ENCODE measurements at places on chromosomes 7 and 10.

GRCh38 chr7:36131026-36131425, 22.0 kb upstream of the EEPD1 start:
- no peak for DNase-seq

DNA sequence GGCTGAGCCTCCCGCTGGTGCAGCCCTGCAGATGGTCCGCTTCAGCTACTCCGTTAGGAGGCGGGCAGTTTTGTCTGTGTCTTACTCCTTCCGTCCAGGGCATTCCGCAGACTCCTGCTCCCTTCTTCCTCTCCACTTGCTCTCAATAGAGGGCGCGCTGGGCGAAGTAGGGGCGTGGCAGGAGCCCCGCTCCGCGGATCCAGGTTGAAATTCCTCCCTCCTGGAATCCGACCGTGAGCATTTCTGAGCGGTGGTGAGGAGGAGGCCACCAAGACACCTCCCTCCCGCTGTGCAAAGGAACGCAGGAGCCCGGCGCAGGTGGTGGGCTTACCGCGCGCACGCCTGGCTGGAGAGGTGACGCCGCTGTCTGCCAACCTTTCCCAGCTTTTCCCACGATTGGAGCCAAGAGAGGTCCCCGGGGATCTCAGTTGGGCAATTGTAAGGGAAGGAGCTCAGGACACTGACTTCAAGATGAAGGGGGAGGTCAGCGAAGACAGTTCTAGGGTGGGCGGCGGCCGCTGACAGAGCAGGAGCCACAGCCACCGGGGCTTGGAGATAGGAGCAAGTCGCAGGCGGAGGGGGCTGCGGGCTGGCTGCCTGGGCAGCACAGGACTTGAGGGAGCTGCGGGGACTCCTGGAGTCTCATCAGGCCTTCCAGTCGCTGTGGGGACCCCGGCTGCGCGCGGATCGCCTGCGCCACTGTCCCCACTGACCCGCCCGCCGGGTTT, 1011.3 kb downstream of the XPNPEP1 start:
- no peak for DNase-seq

DNA sequence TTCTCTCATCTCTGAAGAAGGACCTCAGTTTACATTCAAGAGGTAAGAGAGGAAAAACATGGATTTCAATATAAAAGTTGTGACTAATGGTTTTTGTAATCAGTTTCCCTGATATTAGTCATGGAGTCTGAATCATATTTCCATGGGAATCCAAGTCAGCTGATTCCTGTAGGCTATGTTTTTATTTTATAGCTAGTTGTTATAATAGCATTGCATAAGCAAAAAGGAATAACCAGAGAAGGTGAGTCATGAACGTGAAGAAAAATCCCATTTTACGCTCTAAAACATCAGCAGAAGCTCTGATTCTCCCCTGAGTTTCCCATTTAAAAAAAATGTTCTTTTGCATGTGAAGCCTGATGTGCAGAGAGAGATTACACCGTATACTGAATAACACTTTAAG, 299.3 kb downstream of the SFMBT2 start:
- DNase-seq: no peak

DNA sequence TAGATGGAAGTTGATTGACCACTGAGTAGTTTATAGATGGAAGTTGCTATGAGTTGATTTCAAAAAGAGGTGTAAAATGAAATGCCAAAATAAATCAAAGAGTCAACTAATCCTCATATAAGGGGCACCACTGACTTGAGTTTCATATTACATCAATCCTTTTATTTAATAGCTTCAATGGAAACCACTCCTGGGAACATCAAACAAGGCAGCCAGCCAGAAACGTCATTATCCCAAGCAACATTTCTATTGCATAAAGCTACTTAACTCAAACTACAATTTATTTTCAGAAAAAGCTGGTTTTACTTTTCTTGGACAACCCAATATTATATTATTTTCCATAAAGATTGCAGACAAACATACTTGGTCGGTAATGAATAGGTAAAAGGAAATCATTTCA, 162.1 kb downstream of the TSPAN12 start:
- DNase-seq: no peak

DNA sequence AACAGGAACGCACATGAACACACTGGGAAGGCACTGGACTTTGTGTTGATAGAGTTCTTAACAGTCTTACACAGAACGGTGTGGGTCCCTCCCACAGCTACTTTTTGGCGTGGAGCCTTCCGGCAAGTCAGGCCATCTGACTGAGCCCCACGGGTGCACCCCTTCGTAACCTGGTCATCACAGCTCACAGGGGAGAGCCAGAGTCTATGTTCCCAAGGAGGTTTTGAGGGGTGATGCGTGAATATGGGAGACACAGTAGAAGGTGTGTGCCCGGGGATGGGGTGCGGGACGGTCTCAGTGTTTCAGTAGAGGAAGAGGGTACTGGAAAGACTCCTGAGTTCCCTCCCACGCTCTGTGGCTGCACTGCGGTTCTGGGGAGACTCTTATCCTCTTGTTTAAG, 291.7 kb downstream of the DNAJB6 start:
- no peak for DNase-seq

DNA sequence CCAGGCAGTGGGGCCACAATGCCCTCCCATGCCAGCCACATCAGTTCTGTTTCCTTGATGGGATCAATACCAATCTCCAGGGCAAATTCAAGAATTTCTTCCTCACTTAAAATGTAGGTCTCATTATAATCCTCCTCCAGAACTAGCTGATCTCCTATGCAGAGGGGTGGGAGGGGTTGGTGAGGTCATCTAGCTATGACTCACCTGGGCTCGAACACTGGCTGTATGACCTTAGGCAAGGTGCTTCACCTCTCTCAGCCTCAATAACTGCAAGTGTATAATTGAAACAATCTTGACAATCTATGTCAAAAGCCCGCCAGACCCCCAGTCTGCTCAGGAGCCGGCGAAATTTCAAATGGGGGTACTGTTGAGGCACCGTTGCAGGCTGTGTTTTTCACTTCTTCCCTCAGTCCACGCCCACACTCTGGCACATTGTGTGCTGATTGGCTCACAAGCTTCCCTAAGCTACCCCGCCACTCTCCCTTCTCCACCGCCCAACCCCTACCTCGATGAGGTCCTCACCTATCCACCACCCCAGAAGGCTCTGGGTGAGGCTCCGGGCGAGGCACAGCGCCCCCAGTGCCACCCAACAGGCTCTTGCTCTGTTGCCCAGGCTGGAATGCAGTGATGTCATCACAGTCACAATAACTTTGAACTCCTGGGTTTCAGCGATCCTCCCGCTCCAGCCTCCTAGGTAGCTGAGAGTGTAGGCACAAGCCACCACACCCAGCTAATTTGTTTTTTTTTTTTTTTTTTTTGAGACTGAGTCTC, 70.5 kb downstream of the ZNF22 start:
- no peak for DNase-seq

GRCh38 chr10:30662814-30663213, 33.3 kb upstream of the LYZL2 start:
- DNase-seq: no peak

GRCh38 chr7:27946351-27946750, 206.4 kb downstream of the TAX1BP1 start:
- no peak for DNase-seq

DNA sequence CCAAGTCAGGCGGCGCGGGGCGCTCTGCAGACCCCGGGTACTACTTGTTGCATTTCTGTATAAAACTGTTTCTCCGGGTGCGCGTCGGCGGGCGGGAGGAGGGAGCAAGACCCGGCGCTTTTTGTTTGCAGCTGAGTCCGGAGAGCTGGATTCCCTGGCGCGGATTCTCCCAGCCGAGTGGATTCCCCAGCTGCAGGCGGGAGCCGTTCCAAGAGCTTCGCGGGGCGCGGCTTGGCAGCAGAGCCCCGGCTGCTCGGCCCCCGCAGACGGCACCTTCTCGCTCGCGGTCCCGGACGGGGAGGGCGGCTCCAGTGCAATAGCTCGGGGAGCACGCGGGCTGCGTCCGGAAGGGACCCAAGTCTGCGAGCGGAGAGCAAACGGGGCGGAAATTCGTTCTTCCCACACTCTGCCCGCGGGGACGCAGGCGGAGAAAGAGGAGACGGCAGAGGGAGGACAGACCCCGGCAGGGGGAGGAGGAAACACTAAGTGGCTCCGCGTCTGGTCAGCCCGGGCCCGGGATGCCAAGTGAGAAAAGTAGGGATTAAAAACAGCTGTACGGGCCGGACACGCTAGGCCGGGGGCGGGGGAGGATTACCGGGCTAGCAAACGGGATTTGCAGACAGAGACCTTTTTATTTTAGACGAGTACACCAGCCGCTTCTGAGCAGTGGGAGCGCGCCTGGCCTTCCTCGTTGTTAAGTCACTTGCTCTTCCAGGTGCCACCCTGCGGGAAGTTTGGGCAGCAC, at the start of gene TRIL:
Gene TRIL (minus strand): TSS at position 96 of the 745 bp plus-strand sequence. CDS start 284 bp downstream, outside the sequence.
- DNase-seq: peak; percentile 5

- no peak for DNase-seq
Observed at GRCh38 chr10:119384127-119384526, 158.4 kb downstream of the RGS10 start.

GRCh38 chr10:132488231-132488821, 49.3 kb upstream of the INPP5A start:
- DNase-seq: no peak

DNA sequence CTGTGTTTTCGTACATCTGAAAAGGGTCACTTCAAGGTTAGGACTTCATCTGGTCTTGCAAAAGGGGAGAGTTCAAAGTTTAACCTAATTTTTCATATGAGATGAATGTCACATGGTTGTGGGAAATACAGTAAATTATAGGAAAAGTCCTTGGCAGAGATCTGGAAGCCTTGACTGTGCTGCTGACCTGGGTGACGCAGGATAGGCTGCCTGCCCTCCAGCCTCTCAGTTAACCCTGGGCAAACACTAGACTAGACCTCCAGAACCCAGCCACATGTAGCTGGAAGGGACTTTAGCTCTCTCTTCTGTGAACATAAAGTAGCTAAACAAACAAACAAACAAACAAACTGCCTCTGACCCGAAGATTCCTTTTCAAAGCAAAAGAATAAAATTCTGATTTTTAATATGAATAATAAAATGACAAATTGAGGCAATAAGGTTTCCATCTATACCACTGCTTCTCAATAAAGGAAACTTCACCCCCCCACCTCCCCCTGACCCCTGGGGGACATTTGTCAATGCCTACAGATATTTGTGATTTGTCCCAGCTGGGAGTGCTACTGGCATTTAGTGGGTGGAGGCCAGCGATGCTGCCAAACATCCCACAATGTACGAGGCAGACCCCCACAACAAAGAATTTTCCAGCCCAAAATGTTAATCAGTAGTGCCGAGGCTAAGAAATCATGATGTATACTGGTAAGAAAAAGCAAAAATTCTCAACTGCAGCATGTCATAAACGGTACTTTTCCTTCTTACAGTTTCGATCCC, 75.2 kb upstream of the PRR15 start:
- DNase-seq: no peak

DNA sequence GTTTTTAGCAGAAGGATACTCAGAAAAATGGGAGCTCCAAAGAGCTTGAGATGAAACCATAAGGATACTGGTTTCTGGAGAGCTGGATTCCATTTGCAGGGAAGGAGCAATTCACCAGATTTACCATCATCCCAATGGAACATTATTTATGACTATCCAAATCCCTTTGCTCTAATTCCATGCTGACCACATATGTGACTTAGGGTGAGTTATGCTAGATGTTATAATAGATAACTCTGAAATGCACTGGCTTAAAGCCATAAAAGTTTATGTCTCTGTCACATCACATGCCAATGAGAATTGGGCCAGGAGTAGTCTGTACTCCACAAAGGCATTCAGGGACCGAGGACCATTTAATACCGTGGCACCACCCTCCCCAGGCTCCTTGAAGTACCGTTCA, 185.2 kb downstream of the SKIDA1 start:
- DNase-seq: no peak

Measured in activated naive CD8-positive, alpha-beta T cell treated with anti-CD3 and anti-CD28 coated beads, Interleukin-2, amount 50 U/mL, for 24 hours (primary cell).